Ammon's horn (tissue), 1 donor: ENCODE measurements at places on chromosomes 12 and 14.

GRCh38 chr14:106831322-106831720 is 1304.9 kb downstream of the TMEM121 start:
- DNase-seq: no peak

DNA sequence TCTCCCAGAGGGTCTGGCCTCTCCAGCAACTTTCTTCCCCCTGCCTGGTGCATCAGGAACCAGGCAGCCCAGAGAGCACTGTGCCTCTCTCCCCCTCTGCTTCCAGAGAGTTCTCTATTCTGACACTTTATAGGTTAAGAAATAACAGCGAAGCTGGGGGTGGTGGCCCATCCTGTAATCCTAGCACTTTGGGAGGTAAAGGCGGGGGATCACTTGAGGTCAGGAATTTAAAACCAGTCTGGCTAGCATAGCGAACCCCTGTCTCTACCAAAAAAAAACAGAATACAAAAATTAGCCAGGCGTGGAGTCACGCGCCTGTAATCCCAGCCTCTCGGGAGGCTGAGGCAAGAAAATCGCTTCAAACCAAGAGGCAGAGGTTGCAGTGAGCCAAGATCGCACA is 58.3 kb downstream of the ESRRB start:
- no peak for DNase-seq

- DNase-seq: no peak
Measured at GRCh38 chr14:59037086-59037485, 151.4 kb upstream of the DAAM1 start.

DNA sequence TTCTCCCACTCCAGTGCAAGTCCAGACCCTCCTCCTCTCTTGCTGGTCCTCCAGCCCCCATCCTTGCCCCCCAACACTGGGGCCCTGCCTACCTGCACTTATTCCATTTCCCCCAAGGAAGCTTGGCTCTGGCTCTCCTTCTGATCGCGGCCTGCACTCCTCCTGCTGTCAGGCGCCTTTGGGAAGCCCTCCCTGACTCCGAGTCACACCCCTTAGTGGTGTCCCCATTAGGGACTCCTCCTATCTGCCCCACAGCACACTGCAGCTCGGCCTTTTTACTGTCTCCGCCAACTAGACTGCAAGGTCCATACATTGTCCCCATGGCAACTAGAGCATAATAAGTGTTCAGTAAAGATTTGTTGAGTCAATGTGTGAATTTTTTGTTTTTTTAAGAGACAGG is 32.9 kb downstream of the FIGNL2 start:
- no peak for DNase-seq

DNA sequence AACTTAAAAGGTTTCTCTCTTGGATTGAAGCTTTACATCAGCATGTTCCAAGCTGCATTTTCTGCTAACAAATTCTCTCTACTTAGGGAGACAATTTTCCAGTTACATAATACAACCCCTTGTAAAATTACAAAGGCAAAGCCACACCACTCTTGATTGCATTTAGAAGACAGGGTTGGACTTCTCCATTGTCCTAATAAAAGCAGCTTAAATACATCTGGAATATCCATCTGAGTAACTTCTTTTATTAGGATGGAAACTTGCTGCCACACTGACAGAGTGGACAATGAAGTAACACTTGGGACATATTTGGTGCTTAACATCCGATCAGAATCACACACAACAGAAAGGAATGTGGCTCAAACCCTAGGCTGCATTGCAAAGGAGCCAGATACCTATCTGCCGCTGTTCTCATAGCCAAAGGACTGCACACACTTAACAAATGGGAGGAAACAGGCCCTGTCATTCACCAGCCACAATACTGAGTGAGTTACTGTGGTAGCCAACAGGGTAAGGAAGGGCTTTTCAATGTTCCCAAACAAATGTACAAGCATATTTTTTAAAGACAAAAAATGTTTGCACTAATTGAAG is 157.2 kb downstream of the PAX9 start:
- no peak for DNase-seq

DNA sequence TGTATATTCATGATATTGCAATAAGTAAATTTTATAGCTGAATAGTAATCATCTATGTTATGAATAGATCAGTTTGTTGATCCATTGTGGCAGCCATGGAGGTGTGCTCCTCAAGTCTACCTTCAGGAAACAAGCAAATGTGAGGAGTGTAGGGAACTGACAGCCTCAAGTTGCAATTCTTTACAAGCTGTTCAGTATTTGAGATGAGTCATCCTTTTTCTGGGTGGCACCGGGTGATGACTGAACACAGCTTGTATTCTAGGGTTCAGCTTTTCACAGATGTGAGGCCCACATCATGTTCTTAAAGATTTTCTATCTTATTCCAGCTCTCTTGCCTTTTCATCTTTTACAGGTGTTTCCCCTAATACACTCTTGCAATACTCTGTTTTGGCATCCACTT is 452.4 kb downstream of the KCNH5 start:
- no peak for DNase-seq

GRCh38 chr14:62062645-62063044 is 300.4 kb downstream of the SNAPC1 start:
- DNase-seq: no peak

GRCh38 chr14:65096323-65097089 is 5.8 kb downstream of the MAX start:
- DNase-seq: no peak

DNA sequence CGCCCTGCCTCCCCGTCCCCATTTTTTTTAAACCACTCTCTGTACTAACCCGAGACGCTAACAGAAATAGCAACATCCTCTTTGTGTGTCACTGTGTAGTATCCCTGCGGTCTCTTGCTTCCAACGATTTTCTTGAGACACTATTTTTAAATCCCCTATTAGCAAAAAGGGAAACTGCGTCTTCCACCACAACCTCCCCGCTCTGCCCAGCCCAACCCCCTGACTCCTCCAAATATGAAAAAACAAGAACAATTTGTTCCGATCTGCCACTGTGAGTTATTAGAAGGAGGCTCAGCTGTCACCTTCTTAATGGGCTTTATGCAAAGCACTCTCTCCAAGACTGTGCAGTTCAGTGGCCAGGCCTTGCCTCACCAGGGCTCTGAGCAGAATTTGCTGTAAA is 76.3 kb downstream of the MAP1LC3B2 start:
- DNase-seq: no peak

DNA sequence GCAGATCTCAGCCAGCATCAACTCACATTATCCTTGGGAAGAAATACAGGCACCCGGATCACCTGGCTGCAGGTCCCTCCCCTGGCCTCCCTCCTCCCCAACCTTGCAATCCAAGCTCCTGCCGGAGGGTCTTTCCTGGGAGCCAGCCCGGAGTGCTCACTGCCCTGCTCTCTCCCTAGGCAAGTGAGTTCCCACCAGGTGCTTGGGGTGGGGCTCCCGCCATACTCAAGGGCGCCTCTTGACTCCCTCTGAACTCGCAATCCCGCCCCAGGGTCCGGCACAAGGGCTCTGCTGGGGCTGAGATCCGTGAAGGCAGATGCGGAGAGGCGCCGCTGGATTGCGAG is 1.2 kb upstream of the CEP170B start:
- DNase-seq: no peak
